Endothelial cell (in vitro differentiated cells): ENCODE measurements at places on chromosomes 3 and 15.
A peak's percentile ranks its signal among the peaks of the same experiment; 100 is the strongest.

DNA sequence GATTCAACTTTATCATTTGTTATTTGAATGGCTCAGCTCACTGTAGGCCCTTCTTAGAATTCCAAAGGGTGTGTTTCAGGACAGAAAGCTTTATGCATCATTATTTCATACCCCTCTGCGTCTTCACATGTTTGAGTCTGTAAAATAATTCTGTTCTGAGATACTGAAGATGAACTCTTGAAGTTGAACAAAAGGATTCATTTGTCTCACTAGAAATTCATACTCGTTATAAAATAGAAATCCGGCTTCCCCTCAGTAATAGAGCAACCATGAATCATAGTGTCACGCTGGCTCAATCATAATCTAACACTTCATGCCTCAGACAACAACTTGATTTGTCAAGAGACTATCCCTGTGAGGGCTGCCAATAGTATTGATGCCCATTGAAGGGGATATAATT lies 1015.4 kb upstream of the SEMA6D start:
- no peak overlapping the region for H3K27ac ChIP-seq
- H3K36me3 ChIP-seq: no peaks in the 10 kb centered on the region
- no peaks in the 10 kb centered on the region for H3K27me3 ChIP-seq
- H3K4me3 ChIP-seq: no peak overlapping the region
- H3K4me1 ChIP-seq: no peaks in the 10 kb centered on the region

DNA sequence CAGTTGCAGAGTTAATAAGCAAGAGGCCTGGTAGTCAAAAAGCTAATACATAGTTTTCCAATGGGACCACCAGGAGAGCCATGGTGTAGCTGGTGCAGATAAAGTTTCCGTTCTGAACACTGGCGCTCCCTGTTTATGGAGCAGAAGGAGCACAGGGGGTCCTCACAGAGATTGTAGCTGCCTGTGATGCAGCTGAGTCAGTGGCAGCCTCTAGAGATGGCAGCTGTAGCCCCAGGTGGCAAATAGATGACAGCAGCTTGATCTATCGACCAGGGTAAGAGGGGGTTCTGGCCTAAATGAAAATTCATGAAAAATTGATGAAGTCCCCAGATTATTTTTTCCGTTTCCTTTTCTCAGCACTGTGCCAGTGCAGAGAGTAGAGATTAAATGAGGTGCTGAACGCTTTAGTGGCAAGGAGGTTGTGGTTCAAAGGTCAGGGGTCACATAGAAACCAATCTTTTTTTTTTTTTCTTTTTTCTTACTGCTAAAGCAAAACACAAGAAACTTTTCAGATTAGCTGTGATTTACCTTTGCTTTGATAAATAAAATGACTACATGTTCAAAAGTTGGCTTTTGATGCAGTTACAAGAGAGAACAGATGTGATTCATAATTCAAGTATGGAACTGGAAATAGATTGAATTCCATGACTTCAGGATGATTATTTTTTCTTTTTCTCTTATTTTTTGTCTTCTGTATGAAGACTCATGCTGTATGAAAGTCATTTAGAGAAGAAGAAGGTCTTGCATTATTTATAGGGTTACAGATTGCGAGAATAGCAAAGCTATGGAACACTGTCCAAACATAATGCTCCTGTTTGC lies 63.3 kb downstream of the ROBO2 start:
- no peaks in the 10 kb centered on the region for H3K36me3 ChIP-seq
- no peak overlapping the region for H3K4me3 ChIP-seq
- no peak overlapping the region for H3K27ac ChIP-seq
- no peaks in the 10 kb centered on the region for H3K27me3 ChIP-seq
- no peaks in the 10 kb centered on the region for H3K4me1 ChIP-seq

GRCh38 chr15:70783610-70784022 lies 20.3 kb upstream of the UACA start:
- H3K4me1 ChIP-seq: no peaks in the 10 kb centered on the region
- H3K36me3 ChIP-seq: no peaks in the 10 kb centered on the region
- no peak overlapping the region for H3K4me3 ChIP-seq
- H3K27me3 ChIP-seq: no peaks in the 10 kb centered on the region
- DNase-seq: no peak

- no peaks in the 10 kb centered on the region for H3K4me1 ChIP-seq
- no peak for DNase-seq
- no peaks in the 10 kb centered on the region for H3K27me3 ChIP-seq
- H3K4me3 ChIP-seq: no peak overlapping the region
Observed at GRCh38 chr15:70956201-70956995, 63.8 kb downstream of the LRRC49 start.

DNA sequence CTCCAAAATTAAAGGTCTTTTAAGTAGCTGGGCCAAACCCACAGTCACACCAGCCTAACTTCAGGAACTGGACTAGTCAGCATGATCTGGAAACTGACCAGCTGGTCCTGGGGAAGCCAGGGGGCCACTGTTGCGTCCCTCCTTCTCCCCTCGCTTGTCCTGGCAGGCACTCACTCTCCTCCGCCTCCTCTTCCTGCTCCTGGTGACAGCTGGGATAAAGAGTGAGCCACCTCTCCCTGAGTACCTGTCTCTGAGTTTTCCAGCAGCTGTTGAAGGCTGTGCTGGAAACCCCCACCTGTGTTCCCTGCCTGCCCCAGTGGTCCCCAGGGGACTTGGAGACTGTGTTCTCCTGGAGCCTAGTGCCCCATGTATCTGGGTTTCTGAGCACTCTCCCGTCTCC lies 56.0 kb downstream of the FGD5 start:
- H3K27ac ChIP-seq: peak overlapping the region; percentile 72
- H3K36me3 ChIP-seq: peaks cover 70% of the 10 kb centered on the region
- peaks cover 31% of the 10 kb centered on the region for H3K27me3 ChIP-seq
- no peak for DNase-seq
- peak overlapping the region; percentile 51 for H3K4me3 ChIP-seq
